ENCODE measurements at places on chromosomes 16 and 17. TPM values are rescaled to one million over a fixed set of nuclear protein-coding genes. Genes with fewer than 3 reads are reported as not detected.

DNA sequence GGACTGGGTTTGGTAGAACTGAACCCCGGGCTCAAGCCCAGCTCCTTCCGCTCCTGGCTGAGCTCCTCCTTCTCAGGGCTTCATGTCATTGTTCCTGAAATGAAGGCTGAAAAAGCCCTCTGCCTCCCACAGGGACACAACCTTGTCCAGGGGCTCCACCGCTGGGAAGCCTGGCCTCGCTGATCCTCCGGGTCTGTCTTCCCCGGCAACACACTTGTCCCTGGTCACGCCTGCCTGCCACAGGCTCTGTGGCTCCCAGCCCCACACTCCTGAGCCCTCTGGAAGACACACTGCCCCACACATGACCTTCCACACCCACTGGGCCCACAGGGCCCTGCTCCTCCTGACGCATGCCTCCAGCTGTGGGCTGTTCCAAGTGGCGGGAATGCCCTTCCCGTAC, 18.0 kb upstream of the ZC3H18 start:
- no peak for DNase-seq
- no peaks in the 10 kb centered on the region for H3K36me3 ChIP-seq
- no peak overlapping the region for H3K27ac ChIP-seq
- H3K4me3 ChIP-seq: no peak overlapping the region

Gene PPM1E
- total RNA-seq: 0.54 TPM

Gene COL1A1
- 3.4 TPM for total RNA-seq

DNA sequence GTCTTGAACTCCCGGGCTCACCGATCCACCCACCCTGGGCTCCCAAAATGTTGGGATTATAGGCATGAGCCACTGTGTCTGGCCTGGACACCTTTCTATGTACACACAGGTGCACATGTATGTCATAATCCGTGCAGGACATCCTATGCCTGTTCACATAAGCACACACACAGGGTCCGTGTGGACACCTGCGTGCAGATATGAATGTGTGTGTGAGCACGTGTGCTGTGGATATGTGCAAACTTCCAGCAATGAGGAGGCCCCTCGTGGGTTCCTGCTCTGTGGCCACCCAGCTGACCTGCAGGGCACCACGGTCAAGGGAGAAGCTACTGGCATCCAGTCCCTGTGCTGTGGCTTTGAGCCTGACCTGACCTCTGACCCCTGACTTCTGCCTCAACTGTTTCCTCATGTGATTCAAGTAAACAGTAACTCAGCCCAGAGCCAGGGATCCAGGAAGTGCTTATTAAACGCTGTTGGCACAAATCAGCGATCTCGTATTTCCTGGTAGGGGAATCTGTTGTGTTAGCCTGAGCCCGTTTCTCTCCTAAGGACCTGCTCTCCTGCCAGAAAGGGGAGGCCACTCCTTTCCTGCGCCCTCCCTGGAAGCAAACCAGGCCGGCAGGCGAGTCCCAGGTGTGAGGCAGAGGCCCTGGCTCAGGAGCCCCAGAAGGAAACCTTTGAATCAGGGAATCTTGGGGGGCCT, 6.5 kb downstream of the CPNE7 start:
- H3K36me3 ChIP-seq: peaks cover 19% of the 10 kb centered on the region
- no peaks in the 10 kb centered on the region for H3K27me3 ChIP-seq
- H3K4me3 ChIP-seq: no peak overlapping the region
- no peak overlapping the region for H3K27ac ChIP-seq
- no peaks in the 10 kb centered on the region for H3K4me1 ChIP-seq

DNA sequence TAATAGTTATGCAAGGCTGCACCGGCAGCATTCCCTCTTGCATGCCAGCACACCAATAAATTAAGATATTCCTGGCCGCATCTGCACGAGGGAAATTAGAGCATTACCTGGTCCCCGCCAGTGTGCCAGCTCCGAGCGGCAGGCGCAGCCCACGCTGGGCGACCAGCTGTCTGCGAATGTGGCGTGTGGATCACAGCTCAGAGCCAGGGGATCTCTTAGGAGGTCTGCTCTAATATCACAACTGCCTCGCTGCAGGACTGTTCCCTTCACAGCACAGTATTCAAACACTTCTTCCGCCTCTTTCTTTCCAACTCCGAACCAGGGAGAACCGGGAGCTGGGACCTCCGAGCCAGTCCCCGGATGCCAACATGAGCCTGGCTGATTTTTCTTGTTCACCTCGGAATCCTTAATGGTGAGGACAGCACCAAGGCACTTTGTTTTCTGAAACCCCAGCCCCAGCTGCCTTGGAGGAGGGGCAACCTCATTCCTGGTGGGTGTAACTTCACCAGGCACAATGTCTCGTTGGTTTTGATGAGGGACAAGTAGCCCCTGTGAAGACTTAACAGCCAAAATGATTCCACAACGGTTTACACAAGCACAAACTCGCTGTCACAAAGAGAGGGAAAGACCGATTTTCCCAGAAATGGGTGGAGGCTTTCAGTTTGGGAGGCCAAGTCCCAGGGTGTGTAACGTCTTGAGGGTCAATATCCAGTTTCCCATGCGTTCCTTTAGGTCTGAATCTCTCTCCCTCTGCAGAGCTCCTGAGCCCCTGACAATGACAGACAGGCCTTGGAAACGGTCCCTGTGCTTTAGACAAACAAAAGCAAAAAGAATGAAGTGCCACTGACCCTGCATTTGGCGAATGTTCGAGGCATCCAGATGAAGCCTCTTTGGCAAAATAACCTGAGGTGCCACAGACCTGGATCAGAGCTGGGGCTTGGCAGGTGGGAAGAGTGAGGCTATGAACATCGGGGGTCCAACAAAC, 213.2 kb downstream of the C16orf78 start:
- no peak overlapping the region for H3K4me3 ChIP-seq
- peaks cover 57% of the 10 kb centered on the region for H3K27me3 ChIP-seq
- no peaks in the 10 kb centered on the region for H3K36me3 ChIP-seq
- H3K27ac ChIP-seq: no peak overlapping the region
- DNase-seq: no peak

Data from MCF 10A (cell line).